ENCODE measurements at places on chromosomes 7 and 10.

- DNase-seq = no peak
Measured at GRCh38 chr10:61423178-61423577, 30.0 kb downstream of the TMEM26 start.

GRCh38 chr7:12759151-12759550, 71.7 kb downstream of the ARL4A start:
- no peak for DNase-seq

DNA sequence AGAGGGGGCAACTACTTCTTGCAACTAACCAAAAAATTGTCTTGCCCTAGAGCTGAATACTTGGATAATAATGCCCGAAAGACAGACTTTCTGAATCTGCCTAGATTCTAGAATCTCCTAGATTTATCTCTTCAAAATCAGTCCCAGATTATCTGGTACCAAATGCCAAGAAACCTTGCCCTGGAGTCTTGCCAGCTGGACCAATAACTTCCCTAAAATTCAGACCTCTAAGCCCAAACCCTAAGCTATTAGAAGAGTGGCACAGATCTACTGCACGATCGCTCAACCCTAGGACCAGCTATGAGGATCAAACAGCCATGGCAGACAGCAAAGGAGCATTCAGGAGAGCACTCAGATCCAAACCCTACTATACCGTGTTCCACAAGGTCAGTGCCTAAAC, 45.0 kb downstream of the ARMH3 start:
- no peak for DNase-seq

- no peak for DNase-seq
Measured at GRCh38 chr10:95297402-95297801, 6.6 kb upstream of the PDLIM1 start.

GRCh38 chr10:77251297-77252013, 386.2 kb downstream of the KCNMA1 start:
- no peak for DNase-seq

GRCh38 chr10:61635932-61636331, 26.8 kb upstream of the CABCOCO1 start:
- DNase-seq = no peak

DNA sequence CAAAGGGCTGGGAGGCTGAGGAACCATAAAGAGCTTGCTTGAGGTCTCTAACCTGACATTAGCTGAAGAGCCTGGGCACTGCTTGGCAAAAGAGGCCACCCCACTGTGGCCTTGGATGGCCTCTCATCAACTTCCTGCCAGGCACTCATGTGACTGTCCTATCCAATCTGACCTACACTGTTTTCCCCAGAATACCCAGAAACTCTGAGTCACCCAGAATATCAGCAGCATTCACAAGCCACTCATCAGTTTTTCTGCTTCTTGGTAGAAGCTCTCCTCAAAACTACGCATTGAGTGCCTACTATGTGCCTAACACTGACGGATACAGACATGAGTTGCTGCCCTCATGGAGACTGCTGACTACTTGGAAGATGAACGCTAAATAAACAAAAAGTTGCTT, 4.1 kb upstream of the NT5C2 start:
- DNase-seq = no peak
